ENCODE measurements at places on chromosomes 1 and 21.

DNA sequence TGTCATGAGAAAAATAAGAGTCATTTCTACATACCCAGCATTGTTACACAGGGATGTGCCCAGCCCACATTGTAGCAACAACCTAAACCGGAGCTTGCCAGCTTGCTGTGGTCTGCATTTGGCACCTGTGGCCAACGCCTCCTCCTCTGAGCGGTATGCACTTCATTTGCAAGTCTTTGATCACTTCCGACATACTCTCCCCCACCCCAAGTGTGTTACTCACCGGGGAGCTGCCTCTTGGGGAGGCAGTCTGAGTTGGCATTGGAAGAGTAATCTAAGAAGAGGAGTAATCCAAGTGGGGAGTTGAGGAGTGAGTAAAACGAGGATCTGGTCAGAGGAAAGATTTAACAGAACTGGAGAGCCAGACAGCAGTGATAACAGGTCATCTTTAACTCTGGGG is 3.8 kb downstream of the BCL9 start:
- DNase-seq: peak; percentile 54

GRCh38 chr1:163523375-163524029 is 201.7 kb downstream of the NUF2 start:
- DNase-seq: no peak

- DNase-seq: no peak
These were observed 446.6 kb downstream of the SIPA1L2 start for GRCh38 chr1:232183266-232183800.

DNA sequence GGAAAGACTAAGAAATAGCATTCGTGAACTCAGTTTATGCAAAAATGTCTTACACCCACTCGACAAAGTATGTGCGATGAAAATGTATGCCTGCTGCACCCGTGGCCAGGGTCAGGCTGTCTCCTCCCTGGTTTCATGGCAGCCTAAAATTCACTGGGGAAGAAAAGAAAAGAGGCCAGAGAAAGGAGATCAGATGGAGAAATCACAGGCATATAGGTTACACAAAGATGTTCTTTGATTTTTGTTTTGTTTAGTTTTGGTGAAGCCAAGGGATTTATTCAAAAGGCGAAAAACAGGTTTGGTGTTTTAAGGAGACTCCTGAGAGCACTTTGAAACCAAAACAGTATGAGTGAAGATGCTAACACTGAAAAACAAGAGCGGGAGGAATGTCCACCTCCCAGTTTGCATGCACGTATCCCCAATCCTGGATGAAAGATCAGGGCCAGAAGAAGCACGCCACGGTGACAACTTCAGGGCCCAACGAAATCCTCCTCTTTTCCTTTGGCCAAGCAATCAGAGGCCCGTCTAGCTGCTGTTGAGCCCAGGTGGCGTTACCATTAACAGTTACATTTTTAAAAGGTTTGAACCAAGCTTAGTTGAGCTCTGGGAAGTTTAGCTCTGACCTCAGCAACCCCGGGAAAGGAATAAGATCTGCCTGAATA is 992 bp upstream of the SSX2IP start:
- DNase-seq: no peak

GRCh38 chr1:94103608-94104007 is 17.3 kb downstream of the ABCA4 start:
- no peak for DNase-seq

DNA sequence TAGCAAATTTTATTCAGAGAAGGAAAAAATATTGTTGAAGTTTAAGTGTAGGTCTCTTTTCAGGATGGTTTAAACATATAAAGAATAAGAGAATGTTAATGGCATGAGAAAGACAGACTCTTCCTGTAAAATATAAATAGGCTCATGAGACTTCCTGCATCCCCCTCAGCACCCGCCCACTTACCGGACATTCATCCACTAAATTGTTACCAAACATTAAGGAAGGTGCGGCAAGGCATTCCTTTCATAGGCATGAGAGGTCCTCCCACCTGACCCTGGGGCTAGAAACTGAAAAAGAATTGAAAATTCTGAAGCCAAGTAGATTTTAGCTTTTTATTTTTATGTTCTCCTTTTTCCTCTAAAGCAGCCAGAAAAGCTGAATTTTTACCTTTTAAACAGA is 10.6 kb upstream of the USP1 start:
- no peak for DNase-seq

DNA sequence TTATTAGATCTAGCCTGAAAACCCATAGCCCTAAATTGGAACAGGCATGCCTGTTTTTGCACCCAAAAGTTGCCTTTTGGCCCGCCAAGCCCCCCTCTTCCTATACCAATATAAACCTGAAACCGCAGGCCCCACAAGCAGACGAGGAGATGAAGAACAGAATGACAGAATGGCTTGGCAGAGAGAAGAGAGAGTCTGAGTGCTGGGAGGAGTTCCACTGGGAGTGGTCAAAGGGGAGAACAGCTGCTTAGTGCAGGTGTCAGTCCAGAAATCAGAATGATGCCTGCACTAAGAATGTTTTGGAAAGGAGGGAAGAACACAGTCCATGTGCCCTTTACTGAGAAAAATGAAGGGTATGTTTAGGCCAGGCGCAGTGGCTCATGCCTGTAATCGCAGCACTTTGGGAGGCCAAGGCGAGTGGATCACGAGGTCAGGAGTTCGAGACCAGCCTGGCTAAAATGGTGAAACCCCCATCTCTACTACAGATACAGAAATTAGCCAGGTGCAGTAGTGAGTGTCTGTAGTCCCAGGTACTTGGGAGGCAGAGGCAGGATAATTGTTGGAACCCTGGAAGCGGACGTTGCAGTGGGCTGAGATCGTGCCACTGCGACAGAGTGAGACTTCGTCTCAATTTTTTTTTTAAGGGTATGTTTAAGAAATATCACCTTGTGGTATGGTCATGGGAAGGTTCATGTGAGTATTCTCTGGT is 9.4 kb downstream of the DYRK1A start:
- no peak for DNase-seq

DNA sequence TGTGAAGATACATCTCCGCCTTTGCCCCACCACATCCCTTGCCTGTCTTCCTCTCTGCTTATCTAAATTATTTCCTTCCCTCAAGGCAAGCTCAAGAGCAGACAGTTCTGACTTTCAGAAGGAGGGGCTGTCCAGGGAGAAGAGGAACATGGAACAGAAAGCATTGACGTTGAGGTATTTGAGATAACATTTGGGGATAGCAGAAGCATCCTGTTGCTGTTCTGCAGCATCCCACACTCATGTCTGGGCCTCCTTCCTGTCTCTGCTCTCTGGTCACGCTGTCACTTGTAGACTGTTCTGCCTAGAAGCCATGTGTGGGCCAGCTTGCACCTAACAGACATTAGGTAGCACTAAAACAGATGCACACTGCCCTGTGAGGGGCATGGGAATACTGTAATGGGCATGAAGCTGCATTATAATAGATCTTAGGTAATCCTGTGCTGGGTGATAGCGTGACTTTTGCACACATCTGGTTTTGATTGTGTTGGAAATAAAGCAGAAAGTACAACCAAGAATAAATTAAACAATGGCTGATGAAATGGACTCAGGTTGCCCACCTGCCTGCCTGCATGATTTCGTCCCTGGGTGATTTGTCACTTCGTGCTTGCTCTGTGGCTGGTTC is 660 bp upstream of the RD3 start:
- no peak for DNase-seq

DNA sequence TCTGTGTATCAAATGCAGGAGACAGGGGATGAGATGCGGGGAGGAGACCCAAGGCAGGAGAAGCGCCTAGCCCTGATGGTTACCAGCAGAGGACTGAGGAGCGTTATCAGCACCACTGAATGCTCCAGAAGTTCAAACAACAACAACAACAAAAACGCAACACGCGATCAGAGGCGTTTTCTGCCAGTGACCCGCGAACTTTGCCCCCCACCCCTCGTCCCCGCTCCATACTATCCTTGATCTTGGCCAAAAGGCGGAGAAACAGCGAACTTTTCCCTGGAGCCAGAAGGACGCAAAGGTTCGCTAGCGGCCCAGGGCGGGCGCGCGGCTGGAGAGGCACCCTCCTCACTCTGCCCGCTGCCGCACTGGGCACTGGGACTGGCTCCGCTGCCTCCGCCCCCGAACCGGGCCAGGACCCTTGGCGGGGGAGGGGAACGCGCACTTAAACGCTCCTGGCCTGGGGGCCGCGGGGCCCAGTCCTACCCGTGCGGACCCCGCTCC is 699 bp downstream of the ECHDC2 start:
- DNase-seq: no peak

- no peak for DNase-seq
These were observed 51.1 kb downstream of the CD247 start for GRCh38 chr1:167467126-167467710.

- no peak for DNase-seq
These were observed 215.1 kb downstream of the ATG4C start for GRCh38 chr1:62998845-62999649.

DNA sequence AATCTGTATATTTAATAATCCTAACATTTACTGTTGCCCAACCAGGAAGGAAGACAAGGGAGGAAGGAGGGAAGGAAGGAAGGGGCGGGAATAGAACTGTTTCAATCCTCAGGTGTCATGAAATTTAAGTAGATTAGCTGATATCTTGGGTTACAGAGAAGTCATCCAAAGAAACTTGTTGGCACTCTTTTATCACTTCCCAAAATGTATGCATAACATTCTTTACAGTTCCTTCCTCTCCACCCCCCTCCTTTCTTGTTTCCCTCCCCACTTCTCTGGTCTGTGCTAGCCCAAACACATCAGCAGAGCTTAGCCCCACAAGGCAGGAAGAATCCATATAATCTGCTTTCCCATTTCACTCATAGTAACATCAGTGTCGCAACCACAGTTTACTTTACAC is 110.9 kb downstream of the ESRRG start:
- no peak for DNase-seq

- DNase-seq: no peak
These were observed 160.8 kb upstream of the SGIP1 start for GRCh38 chr1:66373157-66373591.

DNA sequence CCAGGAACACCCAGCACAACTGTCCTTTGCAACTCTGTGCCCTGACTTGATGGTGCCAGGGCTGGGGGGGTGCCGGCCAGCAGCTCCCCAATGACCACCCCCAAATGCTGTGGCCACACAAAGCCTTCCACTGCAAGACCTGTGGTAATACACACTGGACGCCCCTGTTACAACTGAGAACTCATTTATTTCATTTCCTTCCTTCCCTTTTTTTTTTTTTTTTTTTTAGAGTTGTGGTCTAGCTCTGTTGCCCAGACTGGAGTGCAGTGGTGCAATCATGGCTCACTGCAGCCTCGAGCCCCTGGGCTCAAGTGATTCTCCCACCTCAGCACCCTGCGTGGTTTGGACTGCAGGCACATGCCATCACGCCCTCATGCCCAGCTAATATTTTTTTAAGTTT is 25.2 kb downstream of the TP73 start:
- DNase-seq: no peak

DNA sequence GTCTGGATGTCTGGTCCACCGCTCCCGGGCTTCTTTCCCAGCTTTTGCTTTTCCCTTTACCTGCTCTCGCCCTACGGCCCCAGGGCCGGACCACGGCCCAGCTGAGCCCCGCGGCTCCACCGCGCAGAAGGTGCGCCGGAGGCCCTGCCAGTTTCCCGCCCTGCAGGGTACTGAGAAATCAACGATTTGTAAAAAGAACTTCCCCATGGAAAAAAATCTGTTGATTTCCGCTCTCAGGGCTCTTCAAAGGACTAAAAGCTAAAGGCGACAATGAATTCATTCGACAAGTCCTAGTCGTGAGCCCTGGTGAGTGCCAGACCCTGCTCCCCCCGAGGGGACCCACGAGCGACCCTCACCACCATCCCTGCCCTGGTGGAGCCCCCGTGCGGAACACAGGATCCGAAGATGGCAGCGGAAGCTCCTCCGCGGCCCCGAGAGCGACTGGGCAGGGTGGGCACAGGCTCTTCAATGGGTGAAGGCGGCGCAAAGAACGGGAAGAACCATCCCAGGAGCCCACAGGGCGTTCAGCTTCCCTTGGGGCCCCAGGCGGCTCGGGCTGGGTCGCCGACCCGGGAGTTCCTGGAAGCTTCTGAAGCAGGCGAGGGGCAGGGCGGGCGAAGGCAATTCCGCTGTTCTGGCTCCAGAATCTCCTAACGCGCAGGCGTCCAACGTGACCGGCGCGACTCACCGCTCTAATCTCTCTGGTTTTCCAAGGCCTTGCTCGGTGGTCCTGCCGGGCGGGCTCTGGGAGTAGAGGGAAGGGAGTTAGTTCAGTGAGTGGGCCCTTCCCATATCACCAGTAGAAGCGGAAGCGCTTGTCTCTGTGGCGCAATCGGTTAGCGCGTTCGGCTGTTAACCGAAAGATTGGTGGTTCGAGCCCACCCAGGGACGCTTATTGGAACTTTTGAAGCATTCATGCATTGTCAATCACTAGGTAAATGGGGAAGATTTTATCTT is 6.6 kb upstream of the RNU1-2 start:
- no peak for DNase-seq

DNA sequence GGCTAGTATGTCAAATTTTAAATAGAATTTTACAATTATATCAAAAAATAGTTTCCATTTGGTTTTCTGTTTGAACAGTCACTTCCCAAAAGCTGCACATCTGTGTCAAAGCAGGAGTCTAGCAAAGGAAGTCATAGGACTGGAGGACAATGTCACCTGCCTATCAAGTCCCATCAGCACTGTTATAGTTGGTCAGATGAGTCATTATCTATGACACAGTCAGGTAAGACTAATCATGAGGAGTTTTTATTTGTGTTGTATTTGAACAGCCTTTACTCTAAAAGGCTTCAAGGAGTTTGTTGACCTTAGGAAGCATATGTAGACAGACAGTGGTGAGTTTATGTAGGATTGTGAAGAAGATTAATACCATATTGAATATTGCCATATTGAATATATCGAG is 74.2 kb upstream of the QSOX1 start:
- DNase-seq: no peak

DNA sequence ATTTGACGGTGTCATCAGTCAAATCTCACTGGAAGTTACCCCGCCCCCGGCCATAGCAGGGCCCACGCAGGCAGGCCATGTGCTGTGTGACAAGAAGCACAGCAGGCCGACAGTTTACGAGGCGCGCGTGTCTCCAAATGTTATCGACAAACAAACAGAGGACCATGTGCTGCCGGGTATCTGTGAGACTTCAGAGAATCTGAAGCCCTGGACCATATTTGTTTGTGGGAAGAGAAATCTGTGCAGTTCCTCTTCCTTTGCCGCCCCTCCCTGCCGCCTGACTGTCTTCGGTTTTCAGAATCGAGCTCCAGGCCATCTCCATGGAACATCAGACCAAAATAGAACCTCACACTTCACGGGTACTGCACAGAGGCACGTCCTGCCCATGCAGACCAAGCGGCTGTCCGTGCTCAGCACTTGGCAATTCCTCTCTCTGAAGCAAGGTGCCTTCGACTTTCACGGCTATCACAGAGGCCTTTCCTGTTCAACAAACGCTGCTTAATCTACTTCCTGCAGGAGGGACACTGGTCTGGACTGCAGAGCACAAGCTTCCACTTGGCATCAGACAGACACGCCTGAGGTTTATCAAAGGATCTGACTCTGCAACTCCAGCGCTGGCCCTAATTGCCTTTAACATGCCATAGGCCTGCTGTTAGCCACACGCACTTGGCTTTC is 135.7 kb upstream of the KRTAP19-8 start:
- DNase-seq: no peak

DNA sequence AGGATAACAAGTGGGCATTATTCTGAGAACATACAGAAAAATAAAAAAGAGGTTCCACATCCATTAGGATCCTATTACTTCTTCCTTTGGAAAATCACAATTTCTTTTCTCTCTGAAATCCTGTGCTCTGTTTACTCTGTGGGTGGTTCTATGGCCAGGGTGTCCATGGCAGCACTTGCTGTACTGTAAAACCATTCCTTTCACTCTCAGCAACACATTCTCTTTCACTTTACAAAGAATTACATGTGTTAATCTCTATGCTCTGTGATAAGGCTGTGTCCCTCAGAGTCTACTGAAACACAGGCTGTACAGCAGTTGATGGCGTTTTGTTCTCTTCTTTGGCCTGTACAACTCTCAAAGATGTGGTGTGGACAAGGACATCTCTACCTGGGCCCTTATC is 524.1 kb downstream of the PTBP2 start:
- DNase-seq: no peak
